Bone marrow (tissue), 2 donors: ENCODE measurements at places on chromosomes 11 and 22.

- DNase-seq, result no peak
Observed at GRCh38 chr11:104992781-104993180, 24.4 kb upstream of the CASP4 start.

GRCh38 chr11:122724520-122724919 lies 69.0 kb downstream of the UBASH3B start:
- no peak for DNase-seq

GRCh38 chr11:70191495-70192140 lies 11.5 kb upstream of the FADD start:
- DNase-seq, result peak; percentile 10

- DNase-seq, result no peak
Observed at GRCh38 chr11:32643526-32643925, 59.9 kb downstream of the EIF3M start.

- DNase-seq, result no peak
Observed at GRCh38 chr11:124766156-124766555, 4.1 kb upstream of the ESAM start.

GRCh38 chr11:11449327-11449726 lies 96.3 kb upstream of the CSNK2A3 start:
- DNase-seq, result no peak

- no peak for DNase-seq
Observed at GRCh38 chr11:14617241-14618027, 26.2 kb upstream of the PDE3B start.

DNA sequence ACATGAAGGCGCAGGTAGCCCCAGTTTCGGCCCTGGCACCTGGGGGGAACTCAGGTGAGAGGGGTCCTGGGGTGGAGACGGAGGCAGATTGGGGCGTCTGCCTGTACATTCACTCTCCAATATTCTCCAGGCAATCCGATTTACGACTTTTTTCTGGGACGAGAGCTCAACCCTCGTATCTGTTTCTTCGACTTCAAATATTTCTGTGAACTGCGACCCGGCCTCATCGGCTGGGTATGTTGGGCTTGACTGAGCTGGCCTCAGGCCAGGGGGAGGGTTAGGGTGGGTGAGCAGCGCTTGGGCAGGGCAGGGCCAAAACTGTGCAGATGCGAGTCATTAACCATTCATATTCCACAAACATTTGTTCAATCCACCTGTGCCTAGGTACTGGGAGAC lies 1.7 kb downstream of the TM7SF2 start:
- DNase-seq, result no peak

GRCh38 chr22:38246046-38246658 lies 26.7 kb downstream of the TMEM184B start:
- DNase-seq, result no peak

- no peak for DNase-seq
Observed at GRCh38 chr22:34045311-34045710, 125.0 kb upstream of the LARGE1 start.

GRCh38 chr11:24238771-24239645 lies 257.8 kb upstream of the LUZP2 start:
- DNase-seq, result no peak

DNA sequence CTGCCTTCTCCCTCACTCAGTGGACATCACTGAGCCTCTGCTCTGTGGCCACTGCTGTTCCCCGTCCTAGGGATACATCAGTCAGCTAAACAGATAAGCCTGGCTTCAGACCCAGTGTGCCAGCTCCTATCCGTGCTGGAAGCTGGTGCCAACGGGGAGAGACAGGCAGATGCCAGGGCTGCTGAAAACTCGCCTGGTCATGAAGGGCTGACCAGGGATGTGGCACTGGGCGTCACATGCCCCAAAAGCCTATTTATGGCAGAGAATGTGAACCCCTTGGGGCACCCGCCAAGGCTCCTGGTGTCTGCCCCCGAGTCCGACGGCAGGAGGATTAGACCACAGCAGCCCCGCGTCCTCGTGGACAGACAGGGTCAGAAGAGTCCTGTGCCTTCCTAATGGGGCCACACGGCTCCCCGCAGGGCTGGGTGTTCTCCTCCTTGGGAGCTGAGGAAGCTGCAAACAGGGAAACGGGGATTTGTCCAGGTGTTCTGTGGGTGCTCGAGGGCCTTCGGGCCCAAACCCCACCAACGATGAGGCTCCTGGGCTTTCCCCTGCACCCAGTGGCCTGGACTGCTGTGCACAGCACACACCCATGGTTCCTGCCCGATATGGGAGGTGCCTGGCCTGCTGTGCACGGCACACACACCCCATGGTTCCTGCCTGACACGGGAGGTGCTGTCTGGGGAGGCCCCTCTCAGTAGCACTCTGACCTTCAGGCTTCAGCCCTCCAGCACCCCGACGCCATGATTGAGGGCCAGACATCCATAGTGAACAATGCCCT lies 19.9 kb downstream of the ANO1 start:
- no peak for DNase-seq

DNA sequence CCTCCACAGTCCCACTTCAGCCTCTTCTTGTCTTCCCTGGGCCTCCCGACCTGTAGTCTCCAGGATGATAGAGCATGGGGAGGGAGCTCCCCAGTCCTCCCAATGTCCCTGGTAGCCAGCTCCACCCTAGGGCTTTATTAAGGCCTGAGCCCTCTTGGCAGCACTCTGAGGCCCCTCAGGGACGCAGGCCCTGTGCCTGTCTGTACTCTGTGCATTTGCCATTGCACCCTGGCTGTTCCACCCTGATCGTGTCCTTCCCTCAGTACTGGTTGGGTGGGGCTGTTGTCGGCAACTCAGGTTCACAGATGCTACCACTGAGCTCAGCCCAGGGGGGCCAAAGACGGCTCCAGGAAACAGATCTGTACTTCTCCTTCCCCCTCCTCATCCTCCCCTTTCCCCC lies 7.2 kb downstream of the SSTR3 start:
- DNase-seq, result no peak

DNA sequence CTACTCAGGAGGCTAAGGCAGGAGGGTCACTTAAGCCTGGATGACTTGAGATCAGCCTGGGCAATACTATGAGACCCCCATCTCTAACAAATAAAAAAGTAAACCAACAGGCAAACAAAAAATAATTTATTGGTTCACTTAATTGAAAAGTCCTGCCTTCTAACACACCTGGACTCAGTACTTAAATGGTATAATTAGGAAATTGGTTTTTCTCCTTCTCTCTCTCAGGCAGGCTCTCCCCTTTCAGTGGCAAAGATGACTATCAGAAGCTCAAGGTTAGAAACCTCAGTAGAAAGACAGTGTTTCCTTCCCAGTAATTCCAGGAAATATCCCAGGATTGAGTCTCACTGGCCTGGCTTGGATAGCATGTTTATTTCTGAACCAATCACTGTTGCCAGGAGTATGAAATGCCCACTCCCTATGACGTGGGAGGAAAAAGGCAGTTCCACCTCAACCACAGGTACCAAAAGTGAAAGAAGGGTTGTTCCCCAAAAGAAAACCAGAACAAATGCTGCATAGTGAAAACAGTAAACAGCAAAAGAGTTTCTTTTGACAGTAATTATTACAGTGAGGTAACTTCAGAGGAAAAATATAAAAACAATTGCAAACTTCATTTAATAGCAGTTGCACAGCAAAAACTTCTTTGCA lies 56.3 kb upstream of the SOX6 start:
- no peak for DNase-seq

DNA sequence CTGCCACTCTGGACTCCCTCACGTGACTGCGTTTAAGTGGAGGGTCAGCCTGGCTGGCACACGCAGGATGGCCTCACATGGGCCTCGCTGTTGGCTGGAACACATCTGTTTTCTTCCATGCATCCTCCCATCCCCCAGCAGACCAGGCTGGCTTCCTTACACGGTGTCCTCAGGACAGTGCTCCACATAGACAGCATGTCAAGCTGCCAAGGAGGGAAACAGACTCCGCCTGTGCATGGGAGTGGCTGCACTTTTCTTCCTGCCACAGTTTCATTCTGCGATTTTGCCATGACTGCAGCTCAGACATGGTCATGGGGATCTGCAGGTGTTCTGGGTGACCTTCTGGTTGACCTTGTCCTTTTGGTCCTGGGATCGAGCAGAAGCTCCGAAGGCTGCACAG lies 344.2 kb downstream of the SHANK2 start:
- DNase-seq, result no peak

GRCh38 chr11:46279126-46280099 lies 2.0 kb downstream of the CREB3L1 start:
- DNase-seq, result no peak

DNA sequence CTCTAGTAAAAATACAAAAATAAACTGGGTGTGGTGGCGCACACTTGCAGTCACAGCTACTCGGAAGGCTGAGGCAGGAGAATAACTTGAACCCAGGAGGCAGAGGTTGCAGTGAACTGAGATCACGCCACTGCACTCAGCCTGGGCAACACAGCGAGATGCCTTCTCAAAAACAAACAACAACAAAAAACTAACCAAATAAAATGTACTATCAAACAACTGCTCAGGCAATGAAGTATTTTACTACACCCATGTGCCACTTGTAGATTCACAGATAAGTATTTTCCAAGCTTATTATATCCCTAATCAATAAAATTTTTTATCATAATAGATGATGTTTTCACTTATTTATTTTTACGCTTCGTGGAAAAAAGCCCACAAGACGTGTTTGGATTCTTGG lies 924 bp downstream of the C11orf65 start:
- no peak for DNase-seq

DNA sequence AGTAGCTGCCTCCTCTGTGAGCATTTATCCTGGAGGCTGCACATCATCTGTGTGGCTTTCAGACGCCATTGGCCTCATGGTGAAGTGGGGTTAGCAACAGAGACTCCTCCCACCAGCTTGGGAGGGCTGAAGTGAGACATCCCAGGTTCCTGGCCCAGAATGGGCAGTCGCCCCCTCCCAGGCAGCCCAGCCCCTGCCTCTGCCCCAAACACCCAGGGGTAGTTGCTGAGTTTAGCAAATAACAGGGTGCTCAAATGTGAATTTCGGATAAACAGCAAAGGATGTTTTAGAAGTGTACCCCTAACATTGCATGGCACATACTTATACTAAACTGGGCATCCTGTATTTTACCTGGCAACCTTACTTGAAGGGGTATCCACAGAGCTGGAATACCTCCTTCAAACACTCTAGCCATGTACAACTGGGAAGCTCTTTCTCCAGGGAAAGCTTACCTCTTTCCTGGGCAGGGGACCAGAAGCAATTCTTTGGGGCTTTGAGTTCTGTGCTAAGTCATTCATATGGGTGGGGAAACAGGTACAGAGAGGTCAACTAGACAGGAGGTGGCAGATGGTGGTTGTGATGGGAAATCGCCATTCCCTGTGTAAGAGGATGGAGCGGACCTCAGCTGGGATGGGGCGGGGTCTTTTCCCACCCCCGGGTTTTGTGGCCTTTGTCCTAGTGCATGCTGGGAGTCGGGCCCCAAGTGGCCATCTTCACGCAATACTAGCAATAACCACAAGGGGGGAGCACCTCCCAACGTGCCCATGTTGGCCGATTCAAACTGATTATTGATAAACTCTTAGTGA lies 19.3 kb downstream of the MTFP1 start:
- DNase-seq, result no peak

DNA sequence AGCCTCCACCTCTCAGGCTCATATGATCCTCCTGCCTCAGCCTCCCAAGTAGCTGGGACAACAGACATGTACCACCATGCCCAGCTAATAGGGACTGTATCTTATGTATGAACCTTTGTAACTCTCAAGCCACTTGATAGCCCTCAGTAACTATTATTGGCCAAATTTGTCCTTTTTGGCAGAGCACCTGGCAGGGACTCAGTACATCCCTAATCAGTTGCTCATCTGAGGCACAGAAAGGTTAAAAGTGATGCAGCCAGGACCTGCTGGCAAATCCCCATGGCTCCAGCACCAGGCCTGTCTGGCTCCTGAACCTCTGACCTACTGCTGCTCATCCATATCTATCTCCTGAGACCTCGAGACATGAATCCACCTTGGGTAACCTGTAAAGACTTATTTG lies 21.1 kb upstream of the XBP1 start:
- DNase-seq, result no peak
